ENCODE measurements at places on chromosomes 12 and 14.

DNA sequence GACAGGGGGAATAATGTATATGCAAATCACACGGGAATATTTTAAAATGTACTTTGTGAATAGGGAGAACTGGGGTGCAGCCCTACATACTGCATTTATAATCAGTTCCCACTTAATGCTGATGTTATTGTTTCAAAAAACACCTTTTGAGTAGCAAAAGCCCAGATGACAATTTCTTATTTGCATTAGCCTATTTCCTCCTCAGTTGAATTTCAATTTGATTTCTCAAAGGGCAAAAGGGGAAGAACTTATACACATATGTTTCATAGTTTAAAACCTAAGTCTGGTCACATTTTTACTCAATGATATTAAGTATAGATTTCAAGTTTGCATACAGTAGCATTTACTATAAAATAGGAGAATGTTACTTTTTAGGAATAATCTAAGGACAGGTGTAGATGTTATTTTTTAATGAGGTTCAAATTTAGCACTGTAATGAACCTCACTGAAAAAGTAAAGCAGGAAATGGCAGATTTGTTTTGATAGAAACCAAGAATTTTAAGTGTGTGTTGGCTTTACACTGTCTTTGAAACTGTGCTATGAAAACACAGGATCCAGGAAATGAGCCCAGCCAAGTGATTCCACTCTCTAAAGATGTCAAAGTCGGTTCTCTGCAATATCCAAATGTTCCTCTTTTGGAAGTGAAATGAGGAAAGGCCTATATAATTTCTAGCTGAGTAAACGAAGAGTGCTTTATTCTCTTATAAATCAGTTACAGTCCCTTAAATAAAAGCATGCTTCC lies 367.4 kb downstream of the BTG1 start:
- peak; percentile 16 for DNase-seq

DNA sequence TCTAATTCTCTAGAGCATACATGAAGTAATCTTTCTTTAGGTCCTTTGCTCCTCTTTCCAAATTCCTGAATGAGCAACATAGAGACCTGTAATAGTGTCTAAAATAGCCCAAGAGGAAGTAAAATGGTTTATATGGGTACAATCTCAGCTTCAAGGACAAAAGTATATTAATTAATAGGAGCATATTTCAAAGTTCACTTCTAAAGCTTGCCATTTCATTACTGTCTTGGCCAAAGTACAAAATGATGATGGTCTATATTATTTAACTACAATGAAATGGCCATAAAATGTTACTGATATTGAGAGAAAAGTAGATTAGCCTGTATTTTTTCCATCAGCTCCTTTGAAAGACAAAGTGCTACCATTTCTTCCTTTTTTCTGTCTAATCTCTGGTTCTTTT lies 410.4 kb upstream of the NOVA1 start:
- DNase-seq = no peak

- DNase-seq = peak; percentile 13
Observed at GRCh38 chr12:71503579-71504391, 64.2 kb downstream of the LGR5 start.

DNA sequence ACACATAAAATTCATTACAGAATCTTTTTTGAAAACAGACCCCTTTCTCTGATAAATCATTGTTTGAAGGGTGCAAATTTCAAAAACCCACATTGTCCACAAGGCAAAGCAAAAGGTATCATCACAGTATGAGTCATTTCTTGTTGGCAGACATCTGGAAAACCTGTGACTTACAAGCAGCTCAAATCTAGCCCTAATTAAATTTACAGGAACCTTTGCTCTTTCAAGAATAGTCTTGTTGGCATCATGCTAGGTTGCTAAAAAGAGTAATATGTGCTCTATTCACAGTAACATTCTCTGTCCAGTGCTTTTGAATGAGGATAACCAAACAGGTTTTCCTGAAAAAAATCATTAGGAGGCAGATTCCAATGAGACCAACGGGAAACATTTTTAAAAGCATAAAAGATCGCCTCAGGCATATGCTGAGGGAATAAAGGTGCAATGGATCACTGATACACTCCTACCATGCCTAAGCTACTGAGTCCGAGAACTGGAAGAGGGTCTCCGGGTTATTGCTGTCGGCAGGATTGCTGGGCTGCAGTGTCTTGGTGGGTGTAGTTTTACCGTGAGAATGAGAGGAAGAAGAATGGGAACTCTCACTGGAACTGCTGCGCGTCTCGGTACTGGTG lies 55.5 kb upstream of the TTC7B start:
- DNase-seq = peak; percentile 48

DNA sequence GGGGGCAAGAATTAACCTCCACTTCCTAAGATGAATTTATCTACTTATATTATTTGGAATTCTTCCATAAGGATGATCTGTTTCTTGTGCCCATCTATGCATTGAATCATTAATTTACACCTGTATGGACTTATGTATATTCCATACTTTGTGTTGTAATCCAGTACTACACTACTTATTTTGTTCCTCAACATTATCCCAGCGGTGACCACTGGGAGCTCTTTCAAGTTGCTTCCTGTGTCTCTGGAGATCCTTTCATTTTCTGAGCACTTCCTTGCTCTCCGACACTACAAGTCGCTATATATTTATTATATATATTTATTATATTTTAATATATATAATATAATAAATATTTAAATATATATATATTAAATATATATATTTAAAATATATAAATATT lies 54.9 kb upstream of the SCN8A start:
- peak; percentile 19 for DNase-seq

DNA sequence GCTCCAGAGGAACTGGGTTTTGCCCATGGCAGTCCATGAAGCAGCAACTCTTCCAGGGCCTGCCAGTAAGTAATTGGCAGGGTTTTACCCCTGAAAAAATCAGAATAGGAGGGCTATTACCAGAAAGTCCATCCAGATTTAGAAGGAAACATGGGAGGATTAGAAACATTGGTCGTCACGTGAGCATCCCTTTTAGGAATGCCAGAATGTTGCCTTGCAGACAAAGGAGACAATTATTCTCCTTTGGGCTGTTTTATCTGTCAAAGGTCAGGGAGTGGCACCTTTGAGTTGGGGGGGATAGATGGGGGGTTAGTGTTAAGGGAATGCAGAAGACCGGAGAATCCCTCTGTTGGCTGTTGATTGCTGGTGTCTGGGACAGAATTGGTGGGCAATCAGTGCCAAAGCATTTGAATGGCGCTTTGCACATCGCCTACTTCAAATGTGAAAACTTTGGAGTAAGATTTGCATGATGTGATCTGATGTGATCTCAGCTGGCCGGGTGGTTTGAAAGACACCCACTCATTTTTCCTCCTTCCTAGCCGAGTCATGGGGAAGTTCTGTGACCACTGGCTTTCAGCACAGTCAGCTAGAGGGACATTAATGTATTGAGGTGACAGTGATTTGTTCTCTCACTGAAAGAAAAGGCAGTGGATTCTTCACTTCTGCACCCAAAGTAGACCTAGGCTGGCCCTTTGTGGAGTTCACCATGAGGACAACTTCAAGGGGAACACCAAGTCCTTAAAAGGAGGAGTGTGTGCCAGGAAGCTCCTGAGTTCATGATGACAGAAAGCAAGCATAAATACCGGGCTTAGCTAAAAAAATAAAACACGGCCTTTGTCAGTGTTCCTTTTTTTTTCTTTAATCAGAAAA lies 31.4 kb downstream of the FLVCR2 start:
- DNase-seq = no peak

DNA sequence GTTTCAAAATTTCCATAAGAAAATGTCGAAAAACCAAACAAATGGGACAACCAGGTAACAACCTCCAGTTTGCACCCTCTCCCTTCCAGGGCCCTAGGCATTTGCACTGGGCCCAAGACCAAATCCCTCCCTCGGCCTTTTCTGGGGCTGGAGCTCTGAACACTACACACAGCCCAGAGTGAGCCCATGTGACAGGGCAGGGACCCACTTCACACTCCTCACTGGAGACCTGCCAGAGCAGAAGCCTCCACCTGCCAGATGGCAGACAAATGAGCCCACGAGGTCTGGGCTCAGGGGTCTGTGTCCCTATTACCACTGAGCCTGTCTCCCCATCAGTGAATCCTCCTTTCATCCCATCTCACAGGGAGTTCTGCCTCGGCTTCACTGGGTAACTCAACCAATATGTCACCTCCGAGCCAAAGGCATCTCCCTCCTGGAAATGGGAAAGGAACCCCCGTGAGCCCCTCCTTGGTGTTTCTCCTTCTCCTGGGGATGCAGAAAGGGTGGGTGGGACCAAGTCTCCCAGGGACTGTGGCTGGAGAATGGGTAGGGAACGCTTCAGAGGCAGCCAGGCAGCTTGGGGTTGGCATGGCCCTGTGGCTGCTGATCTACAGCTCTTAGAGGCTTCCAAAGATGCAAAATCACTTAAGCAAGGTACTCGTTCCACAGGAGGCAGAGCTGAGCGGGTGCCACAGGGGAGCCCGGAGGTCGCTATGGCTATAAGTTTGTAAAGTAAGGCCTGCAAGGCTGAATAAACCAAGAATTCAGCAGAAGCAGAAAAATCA lies 10.6 kb downstream of the VWF start:
- DNase-seq = no peak

GRCh38 chr12:32448586-32448985 lies 49.2 kb downstream of the FGD4 start:
- DNase-seq = peak; percentile 60
